ENCODE measurements at places on chromosomes 3 and 15.
A peak's percentile ranks its signal among the peaks of the same experiment; 100 is the strongest.

- peak; percentile 11 for DNase-seq
These were observed 9.1 kb downstream of the CDAN1 start for GRCh38 chr15:42727750-42728381.

- no peak for DNase-seq
These were observed 244.8 kb upstream of the IGF1R start for GRCh38 chr15:98403569-98403968.

- DNase-seq, result no peak
These were observed 494.6 kb downstream of the NTRK3 start for GRCh38 chr15:87761736-87762509.

- no peak for DNase-seq
These were observed 179.4 kb upstream of the CGNL1 start for GRCh38 chr15:57196865-57197264.

DNA sequence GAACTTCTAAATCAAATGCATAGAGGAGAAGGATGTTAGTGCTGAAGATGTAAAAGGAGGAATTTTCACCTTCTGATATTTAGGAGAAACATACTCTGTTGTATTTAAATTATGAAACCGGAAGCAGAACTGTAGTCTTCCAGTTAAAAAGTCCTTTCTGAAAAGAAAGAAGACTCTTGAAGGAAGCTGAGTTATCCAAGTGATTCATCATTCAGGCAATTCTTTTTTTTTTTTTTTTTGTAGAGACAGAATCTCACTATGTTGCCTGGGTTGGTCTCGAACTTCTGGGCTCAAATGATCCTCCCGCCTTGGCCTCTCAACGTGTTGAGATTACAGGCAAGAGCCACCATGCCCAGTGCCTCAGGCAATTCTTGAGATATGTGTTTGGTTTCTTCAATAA is 424.8 kb upstream of the TPM1 start:
- DNase-seq, result no peak

DNA sequence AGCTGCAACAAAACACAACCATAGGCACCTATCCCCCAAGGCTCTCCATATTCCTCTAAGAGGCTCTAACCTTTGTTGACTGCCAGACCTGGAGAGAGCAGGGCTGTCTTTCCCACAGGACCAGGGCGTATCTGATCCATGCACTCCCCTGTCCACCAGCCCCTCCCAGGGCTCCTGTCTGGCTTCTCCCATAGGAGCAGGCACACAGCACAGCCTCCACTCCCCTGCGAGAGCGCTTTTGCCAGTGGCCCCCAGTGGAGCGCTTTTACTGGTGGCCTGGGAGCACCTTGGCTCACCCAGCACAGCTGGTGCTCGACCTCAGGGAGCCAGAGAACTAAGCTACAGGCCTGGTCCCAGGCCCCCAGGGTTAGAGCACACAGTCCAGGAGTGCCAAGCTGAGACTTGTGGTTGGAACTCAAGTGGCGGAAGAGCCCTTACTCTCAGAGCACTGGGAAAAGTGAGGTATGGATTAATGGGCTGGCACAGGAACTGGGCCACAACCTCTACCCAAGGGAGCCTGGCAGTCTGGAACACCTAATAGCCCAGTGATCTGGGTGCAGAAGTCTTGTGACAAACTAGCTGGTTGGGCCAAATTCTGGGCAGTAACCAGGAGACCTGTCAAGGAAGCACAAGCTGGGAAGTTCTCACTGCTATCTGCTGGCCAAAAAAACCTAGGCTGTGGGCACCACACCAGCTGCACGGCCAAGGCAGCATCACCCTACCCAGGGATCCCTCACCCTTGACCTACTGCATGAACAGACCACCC is 79.6 kb downstream of the PPP2R3A start:
- DNase-seq, result no peak

- DNase-seq, result no peak
These were observed 113.8 kb downstream of the FRMD5 start for GRCh38 chr15:44081026-44082013.

GRCh38 chr15:47139965-47140364 is 577.3 kb upstream of the SEMA6D start:
- DNase-seq, result no peak

- no peak for DNase-seq
These were observed 8.9 kb downstream of the UBAP1L start for GRCh38 chr15:65106011-65106590.

DNA sequence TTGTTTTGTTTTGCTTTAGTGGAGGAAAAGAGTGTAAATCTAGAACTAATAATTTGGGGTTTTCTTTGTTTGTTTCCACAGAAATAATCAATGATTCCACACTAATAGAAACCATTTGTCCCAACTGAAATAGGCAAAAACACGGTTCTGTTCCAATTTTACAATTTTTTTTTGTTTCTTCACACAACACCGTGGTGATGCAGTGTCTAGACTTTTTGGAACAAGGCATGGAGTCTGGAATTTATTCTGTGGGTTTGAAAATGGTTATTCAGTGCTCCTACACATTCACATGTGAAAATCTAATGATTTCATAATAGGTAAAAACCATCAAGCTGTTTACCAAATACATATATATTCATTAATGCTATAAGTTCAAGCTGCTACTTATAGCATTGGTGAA is 629.0 kb upstream of the TGFBR2 start:
- DNase-seq, result no peak

GRCh38 chr3:37853691-37854413 is 7.8 kb upstream of the CTDSPL start:
- DNase-seq, result no peak

DNA sequence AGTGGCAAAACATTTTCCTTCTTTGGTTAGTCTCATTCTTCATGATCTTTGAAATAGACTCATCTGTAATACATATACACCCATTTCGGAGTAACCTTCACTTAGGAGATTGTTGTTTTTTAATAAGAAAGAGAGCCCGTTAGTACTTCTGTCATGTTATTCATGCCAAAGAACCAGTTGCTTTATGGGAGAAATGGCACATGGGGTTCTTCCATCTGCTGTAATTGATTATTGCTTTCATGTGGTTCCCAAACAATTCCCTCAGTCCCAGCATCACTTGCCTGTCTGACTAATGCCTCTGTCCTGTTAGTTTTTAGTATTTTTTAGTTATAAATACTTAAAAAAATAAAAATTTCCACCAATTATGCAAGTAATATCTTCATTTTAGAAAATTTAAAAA is 33.8 kb upstream of the FAH start:
- no peak for DNase-seq

GRCh38 chr3:150826466-150827282 is 63.7 kb upstream of the SIAH2 start:
- DNase-seq, result no peak

GRCh38 chr3:29183346-29184087 is 97.4 kb upstream of the RBMS3 start:
- DNase-seq, result no peak

- no peak for DNase-seq
These were observed 53.3 kb upstream of the CPOX start for GRCh38 chr3:98646680-98647079.

DNA sequence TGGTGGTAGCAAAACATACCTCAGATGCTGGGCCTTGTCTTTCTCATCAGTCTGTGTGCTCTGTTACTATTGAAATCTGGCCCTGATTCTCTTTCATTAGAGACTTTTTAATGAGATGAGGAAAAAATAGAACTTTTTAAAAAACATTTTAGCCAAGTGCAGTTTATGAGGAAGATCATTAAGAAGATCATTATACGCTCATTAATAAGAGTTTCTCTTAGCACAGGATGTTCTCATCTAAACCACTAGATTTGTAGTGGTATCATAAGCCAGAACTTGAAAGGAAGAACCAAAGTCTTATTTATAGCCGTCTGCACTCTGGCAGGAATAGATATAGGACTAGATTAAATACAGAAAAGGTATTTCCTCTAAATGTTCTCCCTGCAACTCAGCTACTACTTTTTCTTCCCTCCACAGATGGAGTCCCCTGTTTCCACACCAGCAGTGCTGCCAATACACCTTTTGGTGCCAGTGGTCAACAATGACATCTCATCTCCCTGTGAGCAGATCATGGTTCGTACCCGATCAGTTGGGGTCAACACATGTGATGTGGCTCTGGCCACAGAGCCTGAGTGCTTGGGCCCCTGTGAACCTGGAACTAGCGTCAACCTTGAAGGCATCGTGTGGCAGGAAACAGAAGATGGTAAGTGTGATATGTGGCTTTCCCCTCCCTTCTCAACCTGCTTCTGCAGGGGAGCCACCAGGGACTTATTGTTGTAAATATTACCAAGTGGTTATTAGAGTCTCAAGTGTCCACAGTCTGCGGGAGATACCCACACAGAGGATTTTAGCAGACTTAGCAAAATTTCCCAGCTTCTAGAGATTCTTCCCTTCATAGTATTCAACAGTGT is 152.8 kb downstream of the RBPMS2 start:
- DNase-seq, result peak; percentile 46

DNA sequence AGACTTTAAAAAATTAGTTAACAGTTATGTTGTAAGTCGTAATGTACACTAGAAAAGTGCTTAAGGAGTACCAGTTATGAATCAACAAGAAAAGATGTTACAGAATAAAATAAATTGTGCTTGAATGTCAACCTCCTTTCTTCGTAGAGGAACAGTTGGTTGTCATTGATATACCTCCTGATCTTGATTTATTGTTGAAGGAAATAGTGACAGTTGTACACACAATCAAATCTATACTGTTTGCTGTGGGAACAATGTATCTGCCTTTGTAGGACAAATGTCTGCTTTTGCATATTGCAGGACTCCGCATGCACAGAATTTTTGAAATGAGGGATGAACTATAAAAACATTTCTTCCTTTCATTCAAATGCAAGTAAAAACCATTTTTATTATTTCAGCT is 19.2 kb downstream of the RASA2 start:
- no peak for DNase-seq

DNA sequence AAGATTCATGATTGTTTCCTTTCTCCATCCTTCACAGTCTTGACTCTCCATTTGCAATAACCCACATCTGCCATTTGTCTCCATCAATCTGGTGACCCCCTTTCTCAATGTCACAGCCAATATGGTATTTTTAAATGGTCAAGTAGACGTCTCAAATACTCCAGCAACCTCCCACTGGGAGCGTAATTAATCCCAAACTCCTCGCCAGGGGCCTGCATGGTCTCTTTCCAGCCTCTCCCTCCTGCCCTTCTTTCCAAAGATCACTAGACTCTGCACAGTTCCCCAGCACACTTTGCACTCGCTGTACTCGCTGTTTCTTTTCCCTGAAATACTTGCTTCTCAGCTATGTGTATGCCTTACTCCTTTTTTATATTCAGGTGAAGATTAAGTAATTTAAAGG is 115.3 kb downstream of the PLCH1 start:
- no peak for DNase-seq

- no peak for DNase-seq
These were observed 5.0 kb upstream of the UACA start for GRCh38 chr15:70768257-70768883.
